ENCODE measurements at places on chromosomes 12 and 14. TPM values are rescaled to one million over a fixed set of nuclear protein-coding genes. Genes with fewer than 3 reads are reported as not detected.

GRCh38 chr12:88501972-88502938 is 78.0 kb downstream of the KITLG start:
- no peak for DNase-seq

DNA sequence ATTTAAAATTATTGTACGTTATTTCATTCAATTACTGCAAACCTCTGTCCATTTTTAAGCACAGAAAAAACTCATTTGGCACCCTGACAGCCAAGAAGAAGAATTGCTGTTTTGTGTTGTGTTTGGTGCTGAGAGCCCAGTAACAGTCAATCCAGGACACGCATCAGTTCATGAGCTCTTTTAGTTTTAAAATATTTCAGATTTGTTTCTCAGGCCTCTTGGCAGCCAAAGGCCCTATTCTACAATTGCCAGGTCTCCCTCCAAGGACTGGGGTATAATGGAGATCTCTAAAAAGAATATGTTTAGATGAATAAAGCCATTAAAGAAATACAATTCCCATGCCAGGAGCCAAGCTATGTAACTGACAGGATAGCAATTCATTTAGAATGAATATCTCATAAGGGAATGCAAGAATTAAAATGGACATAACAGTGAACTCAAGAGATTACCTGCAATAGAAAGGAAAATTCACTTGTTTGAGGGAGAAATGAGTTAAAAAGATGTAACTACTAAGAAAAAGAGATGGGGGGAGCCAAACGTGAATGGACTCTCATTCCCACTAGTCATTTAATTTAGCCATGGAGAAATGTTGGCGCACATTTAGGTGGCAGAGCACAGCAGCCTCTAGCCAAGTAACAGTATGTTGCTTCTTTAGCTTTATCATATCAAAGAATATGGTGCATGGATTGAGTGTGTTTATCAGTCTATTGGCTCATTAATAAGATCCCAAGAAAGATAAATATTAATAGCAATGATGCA is 140.6 kb upstream of the PELI2 start:
- no peak for DNase-seq

GRCh38 chr12:10701131-10701681 is 21.9 kb downstream of the YBX3 start:
- no peak for DNase-seq

- no peak for DNase-seq
Observed at GRCh38 chr14:94625353-94625635, 13.1 kb downstream of the SERPINA3 start.

The AICDA gene
- not detected for total RNA-seq

The INTS13 gene
- 17.7 TPM for total RNA-seq

The KRT72 gene
- not detected for total RNA-seq

The GALNT9 gene
- total RNA-seq: 0.22 TPM

Data from lung microvascular endothelial cell (primary cell).